ENCODE measurements at places on chromosomes 11 and 22. TPM values are rescaled to one million over a fixed set of nuclear protein-coding genes. Genes with fewer than 3 reads are reported as not detected.

DNA sequence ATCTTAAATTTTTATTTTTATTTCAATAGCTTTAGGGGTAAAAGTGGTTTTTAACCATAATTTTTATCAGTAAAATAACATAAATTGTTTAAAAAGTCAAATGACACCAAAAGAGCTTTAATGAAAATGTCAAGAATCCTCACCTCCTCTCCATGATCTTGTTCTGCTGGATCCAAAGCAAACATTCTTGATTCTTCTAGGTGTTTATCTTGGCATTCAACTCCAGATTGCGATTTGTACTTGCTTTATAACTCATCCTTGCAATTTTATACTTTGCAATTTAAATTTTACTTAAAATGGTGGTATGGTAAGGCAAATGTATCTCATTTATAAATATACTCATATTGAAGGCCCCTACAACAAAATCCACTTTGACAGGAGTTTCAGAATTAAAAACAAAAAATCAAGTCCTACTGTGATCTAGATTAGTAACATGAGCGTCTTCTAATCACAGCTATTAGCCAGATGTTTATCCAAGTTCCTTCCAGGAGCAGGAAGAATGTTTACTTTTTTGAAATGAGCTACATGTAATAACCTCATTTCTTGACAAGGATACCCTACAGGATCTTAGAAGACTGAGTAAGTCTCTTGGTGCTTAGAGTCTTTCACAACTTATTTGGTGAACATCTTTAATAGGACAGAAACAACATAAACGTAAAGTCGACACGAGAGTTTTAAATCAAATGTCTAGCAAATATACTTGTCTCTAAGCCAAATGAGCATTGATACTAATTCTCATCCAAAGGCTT lies 72.4 kb upstream of the CARD18 start:
- 0 out of 2 replicates have a peak, but pooled peaks cover under 1% of the 10 kb centered on the region for H3K4me1 ChIP-seq
- H3K4me3 ChIP-seq: no peak overlapping the region
- H3K36me3 ChIP-seq: no peaks in the 10 kb centered on the region
- H3K27me3 ChIP-seq: no peaks in the 10 kb centered on the region

DNA sequence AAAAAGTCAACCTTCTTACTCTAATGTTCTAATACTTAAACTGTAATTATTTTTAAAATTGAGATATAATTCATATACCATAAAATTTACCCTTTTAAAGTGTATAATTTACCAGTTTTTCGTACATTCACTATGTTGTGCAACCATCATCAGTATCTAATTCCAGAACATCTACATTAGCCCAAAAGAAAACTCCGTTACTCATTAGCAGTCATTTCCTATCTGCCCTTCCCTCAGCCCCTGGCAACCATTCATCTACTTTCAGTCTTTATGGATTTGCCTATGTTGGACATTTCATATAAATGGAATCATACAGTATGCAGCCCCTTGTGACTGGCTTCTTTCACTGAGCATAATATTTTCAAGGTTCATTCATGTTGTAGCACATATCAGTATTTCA lies 22.2 kb downstream of the SGSM3 start:
- no peaks in the 10 kb centered on the region for H3K27me3 ChIP-seq
- no peaks in the 10 kb centered on the region for H3K4me1 ChIP-seq
- H3K27ac ChIP-seq: no peak overlapping the region
- H3K4me3 ChIP-seq: no peak overlapping the region
- H3K36me3 ChIP-seq: 0 out of 2 replicates have a peak, but pooled peaks cover 3% of the 10 kb centered on the region

DNA sequence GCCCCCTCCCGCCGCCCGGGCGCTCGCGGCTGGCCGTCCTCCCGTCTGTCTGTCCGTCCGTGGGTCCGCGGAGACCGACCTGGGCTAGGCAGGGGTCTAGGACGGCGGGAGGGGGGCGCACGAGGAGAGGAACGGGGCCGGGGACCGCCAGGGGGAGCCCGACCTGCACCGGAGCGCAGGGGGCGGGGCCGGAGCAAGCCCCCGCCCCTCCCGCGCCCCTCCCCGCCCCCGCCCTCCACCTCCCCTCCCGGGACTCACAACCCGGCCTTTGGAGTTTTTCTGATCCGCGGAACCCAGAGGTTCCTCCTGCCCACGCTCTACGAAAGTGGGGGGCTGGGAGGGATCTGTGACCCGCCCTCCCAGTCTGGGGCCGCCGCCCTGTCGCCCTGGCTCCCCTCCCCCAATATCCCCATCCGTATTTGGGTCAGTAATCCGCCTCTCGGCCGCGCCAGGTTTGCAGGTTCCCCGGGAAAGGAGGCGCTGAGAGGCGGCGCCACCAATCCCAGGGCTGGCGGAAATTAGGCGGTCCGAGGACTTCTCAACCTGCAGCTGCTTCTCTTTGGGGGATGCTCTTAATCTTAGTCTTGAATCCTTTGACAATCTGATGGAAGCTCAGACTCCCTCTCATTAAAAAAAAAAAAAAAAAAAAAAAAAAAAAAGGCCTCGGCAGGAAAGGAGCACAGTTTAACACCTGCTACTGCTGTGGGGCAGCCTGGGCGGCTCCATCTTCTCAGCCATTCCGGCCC lies 925 bp upstream of the KCNJ11 start:
- no peak overlapping the region for H3K4me3 ChIP-seq
- H3K36me3 ChIP-seq: no peaks in the 10 kb centered on the region
- H3K4me1 ChIP-seq: peaks cover 8% of the 10 kb centered on the region
- no peak overlapping the region for H3K27ac ChIP-seq
- H3K27me3 ChIP-seq: peaks cover 29% of the 10 kb centered on the region
- DNase-seq: no peak

Gene ALDH3B1
- total RNA-seq: 59.8 TPM

Gene PARVB
- total RNA-seq: 22.3 TPM

DNA sequence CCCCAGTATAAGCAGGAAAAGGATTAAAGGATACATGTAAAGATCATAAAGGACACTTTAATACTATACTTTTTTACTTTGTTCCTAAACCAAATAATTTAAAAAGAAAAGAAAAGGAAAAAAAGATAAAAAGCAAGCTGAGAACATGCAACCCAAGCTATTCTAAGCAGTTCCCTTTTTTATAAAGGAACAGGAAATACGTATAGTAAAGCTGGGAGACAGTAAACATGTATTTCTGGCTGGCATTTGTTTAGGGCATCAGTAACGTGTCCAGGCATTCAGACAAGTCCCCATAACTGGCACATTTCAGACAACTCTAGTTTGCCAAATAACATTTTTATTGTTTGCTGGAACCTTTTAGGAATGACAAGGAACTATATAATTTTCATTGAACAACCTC lies 24.9 kb downstream of the BCO2 start:
- H3K27ac ChIP-seq: no peak overlapping the region
- DNase-seq: no peak
- H3K36me3 ChIP-seq: no peaks in the 10 kb centered on the region
- no peak overlapping the region for H3K4me3 ChIP-seq

GRCh38 chr11:19727246-19727645 lies 14.6 kb downstream of the NAV2 start:
- no peak overlapping the region for H3K4me3 ChIP-seq
- H3K27ac ChIP-seq: no peak overlapping the region
- no peak for DNase-seq
- H3K27me3 ChIP-seq: no peaks in the 10 kb centered on the region
- peaks cover 19% of the 10 kb centered on the region for H3K4me1 ChIP-seq
- H3K36me3 ChIP-seq: peaks cover 11% of the 10 kb centered on the region
